ENCODE measurements at places on chromosomes 5 and 9. TPM values are rescaled to one million over a fixed set of nuclear protein-coding genes. Genes with fewer than 3 reads are reported as not detected.

Gene RMI1
- 3.5 TPM for polyA plus RNA-seq

Gene SPATA31A3
- not detected for polyA plus RNA-seq

Gene SEMA5A
- 3.5 TPM for polyA plus RNA-seq

Gene PTGS1
- polyA plus RNA-seq = 1.1 TPM

Gene SMIM33
- not detected for polyA plus RNA-seq

Gene MSX2
- 0.27 TPM for polyA plus RNA-seq

Gene CDH9
- not detected for polyA plus RNA-seq

Gene LOX
- 1.4 TPM for polyA plus RNA-seq

Gene RACK1
- polyA plus RNA-seq = 1,304 TPM

Gene OR13C2
- 0.12 TPM for polyA plus RNA-seq

Gene FGF1
- polyA plus RNA-seq = 0.42 TPM

Gene PPP2CA
- polyA plus RNA-seq = 29.5 TPM

Gene C1QTNF2
- polyA plus RNA-seq = 0.38 TPM

Gene HAND1
- not detected for polyA plus RNA-seq

Gene DAPK1
- polyA plus RNA-seq = 31.8 TPM

Gene BARHL1
- polyA plus RNA-seq = not detected

Gene GPR21
- 0.23 TPM for polyA plus RNA-seq

Data from pancreas (tissue), 10 donors.